Activated CD8-positive, alpha-beta memory T cell treated with anti-CD3 and anti-CD28 coated beads for 24 hours (primary cell): ENCODE measurements at places on chromosomes 6 and 20.
A peak's percentile ranks its signal among the peaks of the same experiment; 100 is the strongest.

GRCh38 chr6:144654506-144654905 is 369.4 kb downstream of the UTRN start:
- no peak for DNase-seq

GRCh38 chr20:8156235-8157079 is 24.4 kb downstream of the PLCB1 start:
- DNase-seq, result no peak

DNA sequence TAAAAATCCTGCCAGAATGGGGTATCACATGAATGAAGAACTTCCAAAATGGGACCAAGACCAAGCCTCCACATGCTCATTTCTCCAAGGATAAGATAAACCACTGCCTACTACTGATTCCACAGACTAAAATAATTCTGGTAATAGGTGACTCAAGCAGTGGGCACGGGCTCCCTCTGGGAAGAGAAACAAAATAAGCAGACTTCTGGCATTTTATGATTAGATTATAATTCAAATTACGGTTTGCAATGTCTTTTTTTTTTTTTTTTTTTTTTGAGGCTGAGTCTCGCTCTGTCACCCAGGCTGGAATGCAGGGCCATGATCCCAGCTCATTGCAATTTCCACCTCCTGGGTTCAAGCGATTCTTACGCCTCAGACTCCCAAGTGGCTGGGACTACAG is 16.0 kb downstream of the UQCC1 start:
- no peak for DNase-seq

GRCh38 chr6:52992980-52993920 is 1.8 kb downstream of the GSTA4 start:
- DNase-seq, result no peak

GRCh38 chr6:11263291-11263775 is 30.9 kb upstream of the NEDD9 start:
- no peak for DNase-seq

DNA sequence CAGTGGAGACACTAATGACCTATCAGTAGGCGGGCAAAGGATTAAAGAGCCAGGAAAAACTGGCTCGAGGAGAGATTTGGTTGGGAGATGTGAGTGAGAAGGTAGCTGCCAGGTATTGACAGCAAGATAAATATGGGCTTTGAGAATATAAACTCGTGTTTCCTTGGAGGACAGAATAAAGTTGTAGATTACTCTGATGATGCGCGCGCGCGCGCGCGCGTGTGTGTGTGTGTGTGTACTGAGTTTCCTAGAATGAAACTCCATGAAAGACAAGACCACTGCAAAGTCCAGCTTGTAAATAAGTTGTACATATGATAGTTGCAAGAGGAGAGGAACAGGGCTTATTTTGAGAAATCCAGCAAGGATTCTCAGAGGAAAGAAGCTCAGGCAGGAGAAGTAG is 13.3 kb upstream of the TREM2 start:
- DNase-seq, result no peak

GRCh38 chr6:158047127-158047518 is 65.5 kb downstream of the SYNJ2 start:
- DNase-seq, result peak; percentile 80

DNA sequence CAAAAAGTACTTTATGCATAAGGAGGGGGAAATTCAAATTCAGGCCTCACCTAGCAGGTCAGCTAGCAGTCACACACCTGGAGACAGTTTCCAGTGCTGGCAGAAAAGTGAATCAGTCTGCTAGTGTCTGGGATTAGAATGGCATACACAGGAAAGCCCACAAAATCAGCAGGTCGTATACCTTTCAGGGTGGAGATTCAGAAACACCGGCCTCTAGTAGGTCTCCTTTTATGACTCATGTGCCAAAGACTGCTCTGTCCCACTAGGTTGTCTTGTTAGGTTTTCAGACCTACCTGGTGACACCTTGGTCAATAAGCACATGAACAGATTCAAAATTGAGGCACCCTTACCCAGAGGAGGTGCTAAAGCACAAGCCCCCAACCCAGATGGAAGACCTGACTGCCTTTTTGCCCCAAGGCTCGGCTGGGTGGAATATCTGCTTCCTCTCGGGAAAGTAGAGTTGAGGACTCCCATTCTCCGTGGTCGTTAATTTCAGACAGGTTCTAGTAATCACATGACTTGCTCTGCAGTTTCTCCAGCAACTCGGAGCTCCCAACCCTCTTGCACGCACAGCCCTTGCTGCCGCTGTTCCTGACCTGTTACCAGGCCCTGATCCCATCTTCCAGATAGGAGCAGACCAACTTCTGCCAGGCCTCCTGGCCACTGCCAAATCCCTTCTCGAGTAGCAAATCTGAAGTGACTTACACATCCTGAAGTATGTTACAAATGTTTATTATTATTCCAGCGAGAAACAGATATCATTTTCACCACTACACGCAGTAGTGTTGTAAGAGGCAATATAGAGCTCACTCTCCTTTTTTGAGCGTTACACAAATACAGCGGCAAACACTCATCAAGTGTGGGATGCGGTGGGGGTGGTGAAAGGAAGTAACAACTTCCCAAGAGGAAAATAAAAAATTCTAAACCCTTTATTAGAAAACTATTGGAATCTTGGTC is 46.6 kb downstream of the AGPAT4 start:
- no peak for DNase-seq

GRCh38 chr6:22300273-22300998 is 3.6 kb upstream of the PRL start:
- DNase-seq, result no peak

DNA sequence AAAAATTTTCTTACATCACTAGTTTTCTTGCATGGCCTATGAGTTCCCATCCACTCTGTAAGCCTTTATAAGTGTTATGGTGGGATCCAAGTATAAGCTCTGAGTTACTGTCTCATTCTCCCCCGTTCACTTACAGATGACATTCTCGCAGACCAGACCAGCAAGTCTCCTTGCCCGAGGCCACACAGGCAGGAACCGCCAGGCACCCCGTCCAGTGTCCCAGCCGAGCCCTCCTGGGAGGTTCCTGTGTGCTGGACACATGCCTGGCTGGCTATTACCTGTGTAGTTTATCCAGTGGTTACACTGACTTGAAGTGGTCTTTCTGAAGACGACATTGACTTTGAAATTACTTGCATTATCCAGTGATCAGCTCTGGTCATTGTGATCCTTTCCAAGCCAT is 234.8 kb upstream of the QKI start:
- no peak for DNase-seq

GRCh38 chr20:10553326-10553984 is 118.3 kb downstream of the SLX4IP start:
- DNase-seq, result peak; percentile 67

- DNase-seq, result no peak
Measured at GRCh38 chr20:43836790-43837189, 77.9 kb upstream of the TOX2 start.
